ENCODE measurements at places on chromosomes 3 and 15.

- DNase-seq, result no peak
Measured at GRCh38 chr3:89494734-89495133, 387.3 kb downstream of the EPHA3 start.

DNA sequence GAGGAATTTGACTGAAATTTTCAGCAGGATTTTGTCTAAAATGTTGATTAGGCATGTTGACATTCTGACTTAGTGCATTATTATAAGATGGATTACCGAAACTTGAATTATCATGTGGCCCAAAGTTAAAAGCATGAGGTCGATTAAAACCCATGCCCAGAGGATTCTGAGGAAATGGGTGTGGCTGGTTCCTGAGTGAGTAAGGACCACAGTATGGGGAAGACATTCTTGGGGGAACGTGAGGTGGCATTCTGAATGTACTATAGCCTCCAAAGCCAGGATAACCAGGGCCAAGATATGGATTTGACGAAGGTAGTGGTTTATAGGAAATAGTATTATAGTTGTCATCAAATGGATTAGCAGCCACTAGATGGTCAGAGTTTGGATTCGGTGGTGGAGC, 38.7 kb upstream of the DNAAF4 start:
- no peak for DNase-seq

DNA sequence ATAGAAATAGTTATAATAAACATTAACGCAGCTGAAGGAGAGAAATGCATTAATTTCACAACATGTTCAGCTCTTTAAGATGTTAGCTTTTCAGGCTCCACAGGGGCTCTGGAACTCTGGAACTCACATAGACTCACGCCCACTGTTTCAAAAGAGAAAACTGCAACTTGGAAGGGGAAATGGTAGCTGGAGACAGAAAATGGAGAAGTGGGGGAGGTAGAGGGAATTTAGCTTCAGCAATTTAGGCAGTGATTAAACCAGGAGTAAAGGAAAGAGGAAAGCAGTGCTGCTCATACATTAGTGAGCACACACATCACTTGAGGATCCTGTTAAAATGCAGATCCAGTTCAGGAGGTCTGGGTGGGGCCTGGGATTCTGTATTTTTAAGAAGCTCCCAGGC, 274.8 kb upstream of the TRIM42 start:
- no peak for DNase-seq

- DNase-seq, result no peak
Measured at GRCh38 chr3:172617013-172617706, 93.7 kb downstream of the NCEH1 start.

DNA sequence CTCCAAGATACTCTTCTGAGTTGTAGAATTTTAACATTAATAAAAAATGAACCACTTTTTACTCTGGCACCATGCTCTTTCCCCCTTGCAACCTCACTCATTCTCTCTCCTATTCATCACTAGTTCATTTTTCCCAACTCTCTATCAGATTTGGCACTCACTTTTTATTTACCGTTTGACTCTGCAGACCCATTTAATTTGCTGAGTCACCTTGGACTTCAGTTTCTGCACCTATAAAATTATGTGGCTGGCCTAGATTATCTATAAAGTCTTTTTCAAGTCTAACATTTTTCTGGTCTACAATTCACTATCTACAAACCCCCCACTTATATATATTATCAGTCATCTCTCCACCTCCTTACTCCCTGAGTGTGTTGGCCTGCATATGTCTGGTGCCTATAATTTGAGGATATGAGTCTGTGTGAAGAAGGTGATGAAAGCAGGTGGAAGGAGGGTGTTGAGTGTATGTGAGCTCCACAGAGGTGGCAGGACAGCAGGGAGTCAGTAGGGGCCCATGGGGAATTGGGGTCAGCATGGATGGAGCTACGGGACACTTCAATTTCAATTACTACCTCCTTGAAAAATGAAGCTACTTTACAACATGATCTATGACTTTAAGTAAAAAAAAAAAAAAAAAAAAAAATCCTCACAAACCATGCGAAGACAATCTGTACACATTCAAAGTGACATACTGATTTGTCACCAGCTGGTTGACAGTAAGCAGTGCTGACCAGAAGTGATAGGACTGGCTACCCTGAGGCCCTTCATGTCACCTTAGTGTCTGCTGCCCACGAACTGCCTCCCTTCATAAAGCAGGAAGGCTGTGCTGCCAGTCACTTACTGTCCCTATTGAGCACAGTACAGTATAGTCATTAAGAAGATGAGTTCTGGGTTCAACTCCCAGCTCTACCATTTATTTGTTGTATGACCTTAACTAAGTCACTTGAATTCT, 334.2 kb upstream of the IL12A start:
- DNase-seq, result no peak

DNA sequence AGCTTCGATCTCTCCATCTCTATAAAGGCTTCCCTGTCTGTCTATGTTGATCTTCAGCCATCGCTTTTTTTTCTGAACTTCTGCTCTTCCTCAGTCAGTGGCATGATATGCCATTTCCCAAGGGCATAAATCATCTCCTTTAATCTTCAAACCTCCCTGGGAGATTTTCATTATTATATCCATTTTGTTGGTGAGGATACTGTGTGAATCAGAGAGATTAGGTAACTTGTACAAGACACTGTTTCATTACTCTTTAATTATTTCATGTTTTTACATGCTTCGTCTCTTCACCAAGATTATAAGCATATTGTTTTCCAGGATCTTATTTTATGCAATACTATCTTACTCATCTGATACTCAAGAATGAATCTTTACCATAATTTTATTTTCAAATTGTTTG, 124.8 kb upstream of the ATP11B start:
- DNase-seq, result no peak

DNA sequence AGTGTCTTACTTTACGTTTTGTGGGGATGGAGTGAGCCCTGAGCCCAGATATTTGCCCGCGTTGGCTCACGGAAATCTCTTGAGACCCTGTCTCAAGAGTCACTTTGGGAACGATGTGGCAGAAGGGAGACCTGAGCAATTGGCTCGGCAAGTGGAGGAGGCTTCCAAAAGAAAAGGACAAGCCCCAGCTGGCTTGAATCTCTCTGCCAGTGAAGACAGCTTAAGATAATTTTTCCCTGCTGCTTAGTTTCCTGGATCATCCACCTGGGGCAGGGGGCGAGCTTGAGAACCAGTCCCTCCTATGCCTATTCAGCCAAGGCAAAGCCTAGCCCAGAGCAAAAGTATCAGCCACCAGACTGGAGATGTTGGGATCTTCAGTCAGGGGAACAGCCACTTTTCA, 708 bp downstream of the SEC22A start:
- DNase-seq, result no peak

DNA sequence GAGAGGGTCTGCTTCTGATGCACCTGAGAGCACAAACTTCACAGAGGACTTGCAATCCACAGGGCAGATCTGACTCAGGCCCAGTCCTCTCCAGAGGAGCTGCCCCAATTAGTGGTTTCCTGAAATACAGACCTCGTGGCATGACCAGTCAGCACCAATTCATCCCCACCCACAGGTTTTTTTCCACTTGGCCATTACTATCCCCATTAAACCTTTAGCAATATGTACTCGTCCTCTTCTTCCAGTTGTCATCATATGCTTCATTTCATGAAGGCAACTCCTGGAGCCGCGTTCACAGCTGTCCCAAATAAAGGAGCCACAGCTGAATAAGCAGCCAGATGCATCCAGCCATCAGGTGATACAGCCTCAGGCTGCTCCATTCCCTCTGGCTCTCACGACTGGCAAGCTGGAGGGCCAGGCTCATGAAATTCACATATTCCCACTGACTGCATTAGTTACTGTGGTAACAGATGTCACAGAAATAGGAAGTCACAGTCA, 163.1 kb downstream of the FMN1 start:
- DNase-seq, result no peak

DNA sequence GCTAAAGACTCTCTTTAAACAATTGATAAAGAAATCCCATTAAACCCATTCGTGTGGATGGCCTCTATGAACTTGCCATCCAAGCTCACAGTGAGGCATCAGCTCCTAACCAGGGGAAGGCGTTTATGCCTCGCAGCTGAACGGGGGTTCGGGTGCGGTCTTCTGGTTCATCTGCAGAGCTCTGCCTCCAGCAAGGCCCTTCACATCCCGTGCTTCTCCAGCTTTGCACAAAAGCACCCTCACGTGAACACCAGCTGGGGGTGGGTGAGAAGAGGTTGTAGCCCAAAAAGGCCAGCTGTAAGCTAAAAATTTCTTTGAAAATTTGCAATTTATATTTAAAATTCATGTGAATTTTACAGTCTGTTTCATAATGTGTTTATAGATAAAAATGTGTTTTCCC, 39.5 kb upstream of the ZNF148 start:
- no peak for DNase-seq

DNA sequence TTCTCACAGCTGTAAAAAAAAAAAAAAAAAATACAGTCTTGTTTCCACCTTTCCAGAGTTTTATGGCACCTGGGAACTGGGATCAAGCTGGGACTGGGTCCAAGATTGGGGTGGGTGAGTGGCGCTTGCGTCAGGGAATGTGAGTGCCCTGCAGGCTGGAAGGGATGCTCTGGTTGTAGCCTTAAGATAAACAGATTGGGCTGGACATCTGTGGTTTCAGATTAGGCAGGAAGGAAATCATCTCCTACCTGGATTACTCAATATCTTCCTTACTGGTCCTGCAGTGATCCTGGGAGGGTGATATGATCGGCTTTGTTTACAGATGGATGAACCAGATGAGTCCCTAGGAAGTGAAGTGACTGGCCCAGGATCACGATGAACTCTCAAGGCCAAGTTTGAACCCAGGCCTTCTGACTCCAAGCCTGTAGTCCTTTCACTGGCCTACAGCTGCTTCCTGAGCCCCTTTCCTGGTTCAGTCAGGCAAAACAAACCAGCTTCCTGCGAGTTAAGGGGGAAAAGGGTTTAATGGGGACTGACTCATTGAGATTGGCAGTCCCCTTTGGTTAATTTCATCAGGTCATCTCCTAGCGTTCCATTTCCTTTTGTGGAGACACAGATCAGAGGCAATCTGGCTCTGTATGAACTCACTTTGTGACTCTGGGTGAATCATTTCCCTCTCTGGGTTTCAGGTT, 179.8 kb downstream of the THSD4 start:
- DNase-seq, result no peak

DNA sequence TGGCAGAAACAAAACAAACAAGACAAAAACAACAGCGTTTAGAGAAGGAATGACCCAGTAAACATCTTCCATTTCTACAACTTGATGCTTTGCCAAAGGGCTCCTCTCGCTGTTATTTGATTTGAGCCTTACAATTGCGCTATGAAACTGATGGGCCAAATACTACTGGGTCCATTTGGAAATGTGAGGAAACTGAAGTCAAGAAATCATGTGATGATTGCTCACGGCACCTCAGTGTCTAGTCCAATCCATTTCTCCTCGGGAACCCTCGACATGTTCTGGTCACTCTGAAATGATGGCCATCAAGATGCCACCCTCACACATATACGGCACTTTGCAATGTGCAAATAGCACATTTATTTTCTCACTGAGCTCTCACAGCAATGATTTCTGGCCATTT, 136.0 kb downstream of the UACA start:
- DNase-seq, result no peak

DNA sequence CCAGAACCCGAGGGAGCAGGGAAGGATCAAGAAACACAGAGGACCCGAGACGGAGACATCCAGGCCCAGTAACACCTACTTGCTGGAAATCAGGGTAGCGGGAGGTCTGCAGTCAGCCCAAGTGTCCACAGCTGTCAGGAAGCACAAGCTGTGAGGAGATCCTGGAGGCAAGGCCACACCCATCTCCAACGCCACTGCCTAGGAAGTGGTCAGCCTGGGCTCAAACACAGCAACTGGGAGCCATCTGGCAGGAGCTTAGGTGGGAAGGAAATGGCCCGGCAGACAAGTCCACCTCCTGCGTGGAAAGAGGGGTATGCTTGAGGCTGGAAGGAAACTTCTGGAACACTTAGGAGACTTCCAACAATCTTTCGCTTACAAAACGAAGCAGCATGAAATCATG, 407.1 kb downstream of the VPS13C start:
- no peak for DNase-seq

DNA sequence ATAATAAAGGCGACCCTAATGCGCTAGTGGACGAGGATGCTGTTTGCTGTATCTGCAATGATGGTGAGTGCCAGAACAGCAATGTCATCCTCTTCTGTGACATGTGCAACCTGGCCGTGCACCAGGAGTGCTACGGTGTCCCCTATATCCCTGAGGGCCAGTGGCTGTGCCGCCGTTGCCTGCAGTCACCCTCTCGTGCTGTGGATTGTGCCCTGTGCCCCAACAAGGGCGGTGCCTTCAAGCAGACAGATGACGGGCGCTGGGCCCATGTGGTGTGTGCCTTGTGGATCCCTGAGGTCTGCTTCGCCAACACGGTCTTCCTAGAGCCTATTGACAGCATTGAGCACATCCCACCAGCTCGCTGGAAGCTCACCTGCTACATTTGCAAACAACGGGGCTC, 7.6 kb downstream of the BRPF1 start:
- DNase-seq, result no peak

- DNase-seq, result no peak
Measured at GRCh38 chr3:46893763-46894162, 16.2 kb downstream of the PTH1R start.

DNA sequence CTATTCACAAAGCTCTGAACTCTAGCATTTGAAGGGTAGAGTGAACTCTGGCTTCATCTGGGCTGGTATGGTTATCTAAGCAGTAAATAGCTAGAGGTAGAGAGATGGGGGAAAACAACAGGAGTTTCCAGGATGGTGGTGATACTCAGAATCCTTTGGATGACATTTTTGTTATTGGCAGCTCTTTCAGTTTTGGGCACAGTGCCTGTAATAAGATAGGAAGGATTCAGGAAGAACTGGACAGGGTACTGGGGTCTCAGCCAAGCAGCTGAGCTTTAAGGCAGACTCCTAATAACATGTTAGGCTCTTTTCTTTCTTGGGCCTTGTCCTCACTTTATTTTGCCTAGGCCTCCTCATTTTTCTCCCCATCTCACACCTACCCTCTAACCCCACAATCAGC, 338.5 kb downstream of the CADM2 start:
- DNase-seq, result no peak

Measured in nucleus accumbens (tissue), 56 donors.